CD8-positive, alpha-beta memory T cell (primary cell): ENCODE measurements at places on chromosomes 11 and 22. TPM values are rescaled to one million over a fixed set of nuclear protein-coding genes. Genes with fewer than 3 reads are reported as not detected.

The MMP10 gene
- not detected for total RNA-seq

The RIMBP3C gene
- total RNA-seq, result 0.44 TPM

GRCh38 chr11:8067929-8068575 is 13.0 kb upstream of the TUB start:
- no peak for DNase-seq

GRCh38 chr11:37951996-37952395 is 1354.0 kb upstream of the RAG2 start:
- DNase-seq, result no peak

DNA sequence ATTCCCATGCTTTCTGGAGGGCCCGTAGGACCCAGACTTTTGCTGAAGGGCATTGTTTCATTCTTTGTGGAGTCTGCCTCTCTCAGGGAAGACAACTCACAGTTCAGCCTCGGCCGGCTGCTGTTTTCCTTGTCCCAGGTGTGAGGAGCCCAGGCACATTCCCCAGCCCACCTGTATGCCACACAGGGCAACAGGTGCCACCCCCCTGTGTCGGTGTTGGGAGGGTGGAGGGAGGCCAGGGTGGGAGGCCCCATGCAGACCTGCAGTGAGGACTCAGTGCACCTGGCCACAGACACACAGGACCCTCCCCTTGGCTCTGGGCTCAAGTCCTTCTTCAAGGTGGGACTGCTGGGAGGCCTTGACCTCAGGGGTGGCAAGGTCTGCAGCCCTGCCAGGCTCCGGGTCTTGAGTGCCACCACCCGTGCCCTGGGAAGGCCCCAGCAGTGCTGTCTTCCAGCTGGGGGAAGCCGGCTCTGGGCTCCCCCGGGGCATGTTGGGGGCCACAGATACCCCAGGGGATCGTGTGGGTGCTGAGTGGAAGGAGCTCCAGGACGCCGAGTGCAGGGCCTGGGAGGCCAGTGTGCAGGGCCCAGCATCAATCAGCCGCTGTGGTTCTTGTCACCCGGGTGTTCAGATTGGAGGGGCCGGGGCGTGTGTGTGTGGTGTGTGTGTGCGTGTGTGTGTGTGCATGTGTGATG is 1286.1 kb downstream of the BRD1 start:
- DNase-seq, result no peak

- no peak for DNase-seq
Measured at GRCh38 chr22:22329792-22330191, 85.2 kb downstream of the VPREB1 start.
